ENCODE measurements at places on chromosomes 7 and 10. TPM values are rescaled to one million over a fixed set of nuclear protein-coding genes. Genes with fewer than 3 reads are reported as not detected.

Gene CRYGN
- not detected for total RNA-seq

Gene TSPAN15
- 0.83 TPM for total RNA-seq

Gene CYP3A7
- total RNA-seq: not detected

Gene UNCX
- total RNA-seq: not detected

Gene TMEM213
- not detected for total RNA-seq

Gene NHLRC2
- 23.1 TPM for total RNA-seq

DNA sequence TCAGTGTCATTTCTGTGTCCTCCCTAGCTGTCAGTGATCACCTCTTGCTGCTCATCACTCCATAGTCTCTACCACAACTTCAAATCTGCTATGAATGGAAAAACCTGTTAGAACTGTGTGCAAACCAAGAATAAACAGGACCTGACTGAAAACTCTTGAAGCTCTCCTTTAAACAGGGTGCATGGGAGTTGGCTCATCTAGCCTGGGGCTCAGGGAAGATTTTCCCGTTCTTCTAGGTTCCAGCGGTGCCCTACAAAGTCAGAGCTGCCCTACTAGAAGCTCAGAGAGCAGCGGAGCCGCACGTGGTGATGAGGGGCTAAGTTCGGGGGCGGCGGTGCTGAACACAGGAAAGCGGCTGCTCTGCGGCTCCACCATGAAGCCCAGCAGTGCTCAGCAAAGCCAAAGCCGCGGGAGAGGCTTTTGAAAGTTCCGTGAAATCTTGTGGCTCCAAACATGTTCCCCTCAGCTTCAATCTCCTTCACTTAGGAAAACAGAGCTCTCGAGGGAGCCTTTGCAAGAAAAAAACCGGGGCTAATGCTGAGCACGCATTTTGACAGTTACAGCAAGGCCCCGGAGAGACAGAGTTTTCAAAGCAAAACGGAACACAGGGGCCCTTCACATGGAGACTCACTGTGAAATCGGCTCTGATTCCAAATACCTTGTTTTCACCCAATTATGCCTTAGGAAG lies 30.5 kb downstream of the RGS10 start:
- no peak for DNase-seq

DNA sequence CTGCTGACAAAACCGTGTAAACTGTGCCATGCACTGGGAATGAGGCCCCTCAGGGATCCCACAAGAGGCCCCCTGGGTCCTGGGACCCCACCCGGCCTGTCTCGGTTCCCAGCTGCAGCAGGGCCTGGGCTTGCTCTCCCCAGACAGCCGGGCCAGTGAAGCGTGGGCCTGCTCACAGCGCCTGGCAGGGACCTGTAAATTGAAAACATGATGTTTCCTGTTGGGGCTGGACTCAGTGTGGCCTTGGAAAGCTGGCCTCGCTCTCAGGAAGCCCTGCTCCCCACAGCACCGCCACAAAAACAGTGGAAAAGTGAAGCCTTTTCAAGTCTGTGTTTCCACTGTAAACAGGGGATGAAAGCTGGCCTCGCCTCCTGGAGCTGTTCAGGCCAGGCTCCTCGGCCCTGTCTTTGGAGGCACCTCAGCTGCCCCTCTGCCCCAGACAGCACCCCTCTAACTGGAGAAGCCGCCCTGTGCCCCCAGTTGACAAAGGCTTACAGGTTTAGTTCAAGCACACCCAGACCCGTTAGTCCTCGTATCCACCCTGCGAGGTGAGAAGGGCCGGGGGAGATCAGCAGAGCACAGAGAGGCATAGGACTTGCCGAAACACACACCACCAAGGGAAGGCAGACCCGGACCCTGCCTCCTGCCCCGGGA lies 108.3 kb downstream of the ZMIZ1 start:
- DNase-seq: no peak

- DNase-seq: no peak
These were observed 21.1 kb downstream of the FAM133B start for GRCh38 chr7:92569137-92569536.

GRCh38 chr7:130277763-130278643 lies 11.3 kb downstream of the CPA2 start:
- no peak for DNase-seq

DNA sequence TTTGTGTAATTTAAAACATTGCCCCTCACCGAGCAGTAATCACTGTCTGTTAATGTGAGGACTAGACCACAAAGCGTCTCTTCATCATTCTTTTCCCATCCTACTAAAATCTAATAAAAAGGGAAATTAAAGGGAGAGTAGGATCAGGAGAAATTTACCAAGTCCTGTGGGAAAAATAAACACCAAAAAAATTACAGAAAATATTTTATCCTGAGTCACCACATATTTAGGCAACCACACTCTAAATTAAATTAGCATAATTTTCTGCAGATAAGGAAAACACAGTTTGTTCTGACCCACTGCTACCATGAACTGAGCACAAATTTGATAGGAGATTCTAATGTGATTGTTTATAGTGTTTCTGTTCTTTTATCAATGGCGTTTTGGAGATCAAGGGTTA lies 49.3 kb downstream of the CCDC6 start:
- no peak for DNase-seq

DNA sequence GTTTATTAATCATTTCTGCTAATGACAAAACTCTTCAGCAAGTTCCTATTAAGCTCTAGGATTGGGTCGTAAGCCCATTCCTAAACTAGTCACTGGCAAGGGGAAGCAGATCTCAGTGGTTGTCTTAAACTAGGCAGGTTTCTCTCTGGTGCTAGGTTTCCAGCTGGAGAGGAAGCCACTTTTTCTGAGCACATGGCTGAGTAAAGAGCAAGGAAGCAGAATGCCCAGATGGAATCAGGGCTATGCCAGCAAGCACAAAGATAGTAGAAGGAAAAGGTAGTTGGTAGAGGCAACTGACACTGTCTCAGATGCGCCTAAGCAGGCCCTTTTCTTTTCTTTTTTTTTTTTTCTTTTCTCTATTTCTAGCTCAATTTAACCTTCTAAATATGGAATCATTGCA lies 224.9 kb downstream of the EXOC4 start:
- no peak for DNase-seq

DNA sequence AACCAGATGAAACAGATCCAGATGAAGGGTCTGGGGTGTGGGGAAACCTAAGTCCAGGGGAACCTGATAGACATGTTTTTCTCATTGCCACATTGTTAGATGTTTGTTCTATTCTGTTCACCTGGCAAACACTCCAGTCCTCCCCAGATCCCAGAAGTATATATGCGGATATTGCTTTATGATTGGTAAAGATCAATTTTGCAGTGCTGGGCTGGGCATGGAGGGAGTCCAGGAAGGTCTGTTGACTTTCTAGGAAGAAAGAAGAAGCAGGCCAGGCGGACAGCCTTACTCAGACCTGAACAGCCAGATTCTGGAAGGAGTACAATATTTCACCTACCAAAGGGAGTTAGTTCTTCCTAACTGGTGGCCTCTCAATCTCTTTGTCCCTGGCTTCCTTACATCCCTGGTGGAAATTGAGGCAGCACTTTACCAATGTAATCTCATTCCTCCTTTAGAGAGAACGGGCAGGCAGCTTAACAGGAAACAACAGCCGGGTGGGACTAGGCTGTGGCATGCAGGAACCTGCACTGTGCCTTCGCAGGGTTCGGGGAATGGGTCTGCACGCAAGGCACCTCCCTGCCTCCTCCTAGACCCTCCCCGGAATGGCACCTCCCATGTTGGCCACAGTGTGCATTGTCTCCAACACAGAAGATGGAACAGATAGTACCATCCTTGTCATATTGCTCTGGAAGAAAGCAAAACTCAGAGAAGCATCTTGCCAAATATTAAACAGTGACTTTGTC lies 930 bp downstream of the GIMAP6 start:
- DNase-seq: no peak

DNA sequence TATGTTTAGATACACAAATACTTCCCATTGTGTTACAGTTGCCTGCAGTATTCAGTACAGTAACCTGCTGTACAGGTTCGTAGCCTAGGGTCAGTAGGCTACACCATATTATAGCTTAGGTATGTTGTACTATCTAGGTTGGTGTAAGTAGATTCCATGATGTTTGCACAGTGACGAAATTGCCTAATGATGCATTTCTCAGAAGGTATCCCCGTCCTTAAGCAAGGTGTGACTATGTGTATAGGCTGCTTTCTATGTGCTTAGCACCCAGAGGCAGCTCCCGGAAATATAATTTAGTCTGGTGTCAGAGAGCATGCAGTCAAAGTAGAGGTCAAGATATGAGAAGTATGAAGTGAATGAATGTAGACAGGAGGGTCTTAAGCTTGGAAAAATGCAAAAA lies 9.8 kb downstream of the MAPK8 start:
- no peak for DNase-seq

DNA sequence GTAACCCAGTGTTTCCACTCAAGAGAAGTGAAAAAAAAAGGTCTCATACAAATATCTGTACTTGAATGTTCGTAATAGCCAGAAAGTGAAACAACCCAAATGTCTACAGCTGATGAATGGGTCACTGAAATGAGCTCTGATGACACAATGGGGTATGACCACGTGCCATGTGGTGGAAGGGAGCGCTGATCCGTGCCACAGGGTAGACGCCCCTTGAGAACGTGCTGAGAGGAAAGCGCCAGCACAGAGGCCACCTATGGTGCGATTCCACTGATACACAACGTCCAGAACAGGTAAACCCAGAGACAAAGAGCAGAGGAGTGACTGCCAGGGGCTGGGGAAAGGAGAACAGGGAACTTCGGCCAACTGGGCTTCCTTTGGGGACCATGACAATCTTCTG lies 50.3 kb downstream of the MAD1L1 start:
- DNase-seq: no peak

GRCh38 chr7:47580811-47581331 lies 1.0 kb downstream of the TNS3 start:
- DNase-seq: no peak

DNA sequence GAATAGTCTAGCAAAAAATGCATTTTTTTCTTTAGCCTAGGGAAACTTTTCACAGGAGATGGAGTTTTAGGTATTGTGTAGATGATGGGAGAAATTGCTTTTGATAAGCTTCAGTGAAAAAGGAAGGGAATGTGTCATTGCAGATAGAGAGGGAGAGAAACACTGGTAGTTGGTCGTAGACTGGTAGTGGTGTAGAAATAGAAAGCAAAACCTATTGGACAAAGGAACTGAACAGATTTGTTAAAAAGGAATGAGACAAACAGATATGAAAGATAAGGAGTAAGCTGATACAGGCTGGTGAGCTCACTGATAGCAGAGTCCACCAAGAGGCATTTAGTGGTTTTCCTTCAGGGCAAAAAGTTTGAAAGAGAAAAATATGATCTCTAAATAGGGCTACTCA lies 94.3 kb downstream of the ZEB1 start:
- no peak for DNase-seq

GRCh38 chr7:36441344-36442022 lies 51.8 kb downstream of the ANLN start:
- no peak for DNase-seq

Data from K562 (cell line).